ENCODE measurements at places on chromosomes 12 and 14.
A peak's percentile ranks its signal among the peaks of the same experiment; 100 is the strongest.

DNA sequence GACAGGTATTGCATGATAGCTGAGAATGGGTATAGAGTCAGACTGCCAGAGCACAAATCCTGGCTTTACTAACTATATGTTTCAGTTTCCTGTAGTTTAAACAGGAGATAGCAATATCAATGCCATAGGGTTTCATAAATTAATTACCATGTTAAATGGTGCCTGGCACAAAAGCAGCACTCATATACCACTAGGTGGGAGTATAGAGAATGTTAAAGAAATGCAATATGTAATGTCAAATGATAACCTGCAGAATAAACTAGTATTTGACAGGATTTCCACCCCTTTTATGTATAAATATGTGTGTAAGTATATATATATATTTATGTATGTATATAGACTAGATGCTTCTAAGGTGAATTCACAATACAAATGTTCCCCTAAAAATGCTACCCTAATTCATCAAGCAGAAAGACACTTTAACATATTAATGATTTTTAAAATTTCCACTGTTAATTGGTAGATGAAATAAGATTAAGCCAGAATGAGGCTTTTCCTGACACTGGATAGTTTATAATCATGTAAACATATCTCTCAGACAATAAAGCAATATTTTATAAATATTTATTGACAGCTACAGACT is 8.6 kb downstream of the WDR89 start:
- DNase-seq, result no peak

DNA sequence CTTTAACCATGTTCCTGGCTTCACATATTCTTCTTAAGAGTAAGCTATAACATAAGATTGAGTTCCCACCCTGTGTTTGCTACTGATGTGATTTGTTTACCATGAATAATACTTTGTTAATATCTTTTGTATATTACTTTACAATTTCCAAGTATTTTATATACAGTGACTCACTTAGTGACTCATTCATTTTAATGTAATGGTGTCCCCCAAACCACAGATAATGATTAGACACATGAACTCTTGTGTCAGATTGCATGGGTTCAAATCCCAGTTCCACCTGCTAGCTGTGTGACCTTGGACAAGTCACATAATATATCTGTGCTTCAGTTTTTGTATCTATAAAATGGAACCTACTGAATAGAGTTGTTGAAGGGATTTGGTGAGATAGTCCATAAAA is 76.1 kb downstream of the MYF5 start:
- no peak for DNase-seq

DNA sequence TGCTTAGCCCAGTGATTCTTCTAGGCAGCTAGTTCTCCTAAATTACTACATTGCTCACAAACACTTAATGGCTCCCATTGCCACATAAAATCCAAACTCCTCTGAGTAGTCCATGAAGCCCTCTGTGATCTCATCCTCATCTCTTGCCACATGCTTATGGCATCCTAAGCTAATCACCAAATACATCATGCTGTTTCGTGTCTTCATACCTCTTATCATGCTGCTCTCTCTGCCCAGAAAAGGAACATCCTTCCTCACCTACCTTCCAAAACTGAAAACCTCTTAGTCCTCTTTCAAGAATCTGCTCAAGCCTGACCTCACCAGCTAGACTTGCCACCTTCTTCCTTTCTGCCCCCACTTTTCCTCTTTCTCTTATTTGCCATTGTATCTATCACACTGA is 108.5 kb downstream of the DUSP6 start:
- no peak for DNase-seq

DNA sequence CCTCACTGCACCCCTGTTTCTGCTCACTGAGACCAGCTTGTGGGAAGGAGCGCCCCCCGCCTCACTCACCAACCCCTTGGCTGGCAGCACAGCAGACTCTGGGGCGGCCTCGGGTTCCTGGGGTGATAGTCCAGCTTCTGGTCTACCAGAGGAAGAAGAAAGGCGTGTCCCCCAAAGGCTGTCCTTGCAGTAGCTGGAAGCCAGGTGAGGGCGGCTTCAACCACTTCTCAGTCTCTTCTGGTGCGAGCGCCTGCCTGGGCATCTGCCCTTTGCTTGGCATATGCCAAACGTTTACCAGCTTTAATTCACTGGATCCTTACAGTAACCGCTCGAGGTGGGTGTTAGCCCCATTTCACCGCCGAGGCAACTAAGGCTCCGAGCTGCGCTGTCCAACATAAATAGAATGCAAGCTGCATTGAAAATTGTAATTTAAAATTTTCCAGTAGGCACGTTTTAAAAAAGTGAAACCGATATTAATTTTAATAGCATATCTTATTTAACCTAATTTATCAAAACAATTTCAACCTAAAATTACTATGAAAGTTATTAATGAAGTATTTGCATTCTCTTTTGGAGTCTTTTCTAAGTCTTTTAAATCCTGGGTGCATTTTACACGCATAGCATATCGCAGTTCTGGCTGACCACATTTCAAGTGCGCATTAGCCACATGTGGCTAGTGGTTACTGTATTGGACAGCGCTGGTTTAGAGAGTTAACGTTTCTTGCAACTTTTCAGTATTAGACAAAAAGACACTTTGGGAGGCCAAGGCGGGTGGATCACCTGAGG is 872 bp downstream of the FAM177A1 start:
- DNase-seq, result no peak

- no peak for DNase-seq
Observed at GRCh38 chr14:69323266-69323998, 63.5 kb downstream of the GALNT16 start.

GRCh38 chr14:100325231-100325632 is 2.1 kb downstream of the SLC25A47 start:
- no peak for DNase-seq

DNA sequence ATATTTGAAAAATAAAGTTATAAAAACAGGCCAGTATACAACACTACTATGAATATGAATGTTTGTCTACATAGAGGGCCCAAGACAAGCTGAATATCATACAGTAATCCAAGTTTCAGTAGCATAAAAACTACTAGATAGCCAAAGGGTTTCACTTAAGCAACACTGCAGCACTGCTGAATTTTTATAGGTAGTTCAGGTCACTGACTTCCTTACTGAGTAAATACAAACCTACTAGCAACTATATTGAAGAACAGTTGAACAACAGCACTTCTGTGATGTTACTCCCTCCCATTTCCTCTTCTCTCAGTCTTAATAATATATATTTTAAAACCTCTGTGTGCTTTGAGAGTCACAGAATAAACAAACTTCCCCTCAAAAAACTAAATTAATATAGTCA is 42.7 kb downstream of the GTF2A1 start:
- no peak for DNase-seq

DNA sequence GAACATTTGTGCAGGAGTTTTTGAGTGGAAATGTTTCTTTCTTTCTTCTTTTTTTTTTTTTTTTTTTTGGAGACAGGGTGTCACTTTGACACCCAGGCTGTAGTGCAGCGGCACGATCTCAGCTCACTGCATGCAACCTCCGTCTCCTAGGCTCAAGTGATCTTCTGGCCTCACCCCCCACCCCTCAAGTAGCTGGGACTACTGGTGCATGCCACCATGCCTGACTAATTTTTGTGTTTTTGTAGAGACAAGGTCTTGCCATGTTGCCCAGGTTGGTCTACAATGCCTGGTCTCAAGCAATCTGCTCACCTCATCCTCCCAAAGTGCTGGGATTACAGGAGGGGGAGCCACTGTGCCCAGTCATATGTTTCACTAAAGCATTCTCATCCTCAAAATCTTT is 69.2 kb upstream of the BCAT1 start:
- DNase-seq, result no peak

- DNase-seq, result no peak
Observed at GRCh38 chr12:11685316-11685715, 35.8 kb downstream of the ETV6 start.

GRCh38 chr14:60561845-60562746 is 53.1 kb downstream of the SIX6 start:
- peak; percentile 37 for DNase-seq

GRCh38 chr14:61438860-61439765 is 117.7 kb downstream of the PRKCH start:
- DNase-seq, result no peak

DNA sequence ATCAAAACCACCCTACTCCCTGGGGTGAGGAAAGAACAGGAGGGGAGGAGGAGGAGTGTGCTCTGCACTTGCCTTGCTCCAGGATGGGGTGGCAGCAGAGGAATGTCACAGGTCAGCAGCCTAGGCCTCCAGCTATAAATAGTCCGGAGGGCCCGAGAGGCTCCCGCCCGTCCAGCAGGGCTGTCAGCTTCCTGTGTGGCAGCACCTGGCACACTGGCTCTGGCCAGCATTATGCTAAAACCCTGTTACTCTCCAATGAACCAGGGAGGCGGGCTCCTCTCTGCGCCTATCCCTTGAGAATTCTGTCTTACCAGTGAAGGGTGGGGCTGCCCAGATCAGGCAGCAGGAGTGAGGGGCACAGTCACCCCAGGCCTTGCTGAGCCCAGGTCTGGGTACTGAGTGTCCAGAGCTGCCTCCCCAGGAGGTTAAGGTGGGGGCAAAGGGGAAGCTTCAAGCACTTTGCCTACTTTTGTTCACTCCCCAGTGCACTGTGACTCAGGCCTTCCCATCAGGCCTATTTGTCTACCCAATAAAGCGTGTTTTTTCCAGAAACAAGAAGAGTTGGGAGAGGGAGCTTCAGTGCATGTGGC is 1.2 kb upstream of the COX14 start:
- no peak for DNase-seq

GRCh38 chr12:34606749-34607519 is 584.6 kb downstream of the ALG10 start:
- DNase-seq, result no peak

DNA sequence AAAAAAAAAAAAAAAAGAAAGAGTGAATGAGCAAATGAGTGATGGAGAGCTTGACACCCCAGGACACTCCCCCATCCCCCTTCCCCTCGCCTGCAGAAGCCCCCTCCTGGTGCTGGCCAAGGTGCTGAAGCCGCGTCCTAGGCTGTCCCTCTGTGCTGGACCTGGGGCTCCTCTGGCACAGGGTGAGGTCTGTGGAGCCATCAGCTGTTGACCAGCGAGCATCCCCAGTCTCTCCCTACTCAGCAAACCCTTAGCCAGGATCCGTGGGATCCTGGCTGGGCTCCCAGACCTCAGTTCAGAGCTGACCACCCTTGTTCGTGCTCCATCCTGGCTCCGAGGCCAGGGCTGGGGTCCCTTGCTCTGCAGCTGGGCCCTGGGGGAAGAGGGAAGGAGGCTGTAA is 5.4 kb upstream of the KIF26A start:
- DNase-seq, result no peak

DNA sequence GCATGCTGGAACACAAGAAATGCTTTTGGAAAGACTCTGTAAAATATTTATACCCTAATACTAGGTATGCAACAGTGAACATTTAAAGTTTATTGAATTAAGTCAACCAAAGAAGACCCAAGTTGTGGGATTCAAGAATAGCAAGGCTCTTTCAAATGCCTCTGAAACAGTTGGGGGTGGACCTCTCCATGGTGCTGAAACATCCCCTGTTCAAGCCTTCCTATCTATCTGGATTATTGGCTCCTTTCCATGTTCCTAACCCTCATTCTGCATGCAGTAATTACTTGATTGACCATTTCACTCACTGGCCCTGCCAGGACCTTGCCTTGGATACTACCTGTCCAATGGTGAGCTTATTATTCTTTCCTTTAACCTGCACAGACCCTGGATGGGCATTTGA is 349.7 kb downstream of the NRXN3 start:
- DNase-seq, result no peak

GRCh38 chr12:78494911-78495310 is 369.7 kb upstream of the SYT1 start:
- DNase-seq, result no peak

- no peak for DNase-seq
Observed at GRCh38 chr12:115860619-115861018, 416.9 kb downstream of the MED13L start.

DNA sequence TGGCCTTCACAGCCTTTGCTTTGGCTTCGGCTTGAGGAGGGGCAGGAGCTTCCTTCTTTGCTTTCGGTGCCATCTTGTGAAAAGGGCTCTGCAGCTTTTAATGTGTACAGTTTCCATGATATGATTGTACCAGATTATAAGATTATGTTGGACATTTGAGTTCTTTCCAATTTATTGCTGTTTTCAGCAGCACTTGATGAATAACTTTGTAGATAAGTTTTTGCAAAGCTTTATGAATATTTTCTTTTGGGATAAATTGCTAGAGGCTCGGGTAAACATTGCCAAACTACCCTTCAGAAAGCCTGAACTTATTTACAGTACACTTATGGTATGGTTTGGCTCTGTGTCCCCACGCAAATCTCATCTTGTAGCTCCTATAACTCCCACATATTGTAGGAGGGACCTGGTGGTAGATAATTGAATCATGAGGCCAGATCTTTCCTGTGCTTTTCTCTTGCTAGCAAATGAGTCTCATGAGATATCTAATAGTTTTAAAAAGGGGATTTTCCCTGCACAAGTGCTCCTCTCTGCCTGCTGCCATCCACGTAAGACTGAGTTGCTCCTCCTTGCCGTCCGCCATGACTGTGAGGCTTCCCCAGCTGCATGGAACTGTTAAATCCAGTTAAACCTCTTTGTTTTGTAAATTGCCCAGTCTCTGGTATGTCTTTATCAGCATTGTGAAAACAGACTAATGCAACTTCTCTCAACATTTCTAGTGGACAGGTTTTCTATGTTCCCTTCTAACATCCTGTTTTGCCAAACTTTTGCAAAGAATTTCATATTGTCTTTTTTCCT is 70.4 kb downstream of the RCOR1 start:
- DNase-seq, result no peak

DNA sequence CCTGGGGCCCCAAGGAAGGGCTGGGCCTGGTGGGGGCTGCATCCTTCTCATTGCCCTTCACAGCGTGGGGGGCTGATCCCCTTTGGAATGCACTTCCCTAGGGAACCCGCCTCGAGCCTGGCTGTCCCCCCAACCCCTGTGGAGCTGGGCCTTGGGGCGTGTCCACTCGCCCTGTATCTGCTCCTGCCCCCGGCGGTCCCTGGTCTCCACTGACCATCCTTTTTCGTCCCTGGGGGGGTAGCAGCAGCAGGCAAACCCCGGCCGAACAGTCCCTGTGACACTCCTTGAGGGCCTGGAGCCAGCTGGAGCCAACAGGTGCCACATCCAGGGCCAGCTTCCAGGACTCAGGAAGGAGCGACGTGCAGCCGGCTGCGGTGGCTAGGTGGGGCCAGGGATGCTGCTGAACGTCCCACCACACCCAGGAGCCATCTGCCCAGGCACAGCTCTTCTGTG is 9.4 kb upstream of the GPR132 start:
- no peak for DNase-seq

GRCh38 chr14:74083784-74084276 is 423 bp downstream of the ALDH6A1 start:
- no peak for DNase-seq

GRCh38 chr14:25094171-25094907 is 44.4 kb upstream of the STXBP6 start:
- DNase-seq, result no peak
